ENCODE measurements at places on chromosomes 16 and 17.

DNA sequence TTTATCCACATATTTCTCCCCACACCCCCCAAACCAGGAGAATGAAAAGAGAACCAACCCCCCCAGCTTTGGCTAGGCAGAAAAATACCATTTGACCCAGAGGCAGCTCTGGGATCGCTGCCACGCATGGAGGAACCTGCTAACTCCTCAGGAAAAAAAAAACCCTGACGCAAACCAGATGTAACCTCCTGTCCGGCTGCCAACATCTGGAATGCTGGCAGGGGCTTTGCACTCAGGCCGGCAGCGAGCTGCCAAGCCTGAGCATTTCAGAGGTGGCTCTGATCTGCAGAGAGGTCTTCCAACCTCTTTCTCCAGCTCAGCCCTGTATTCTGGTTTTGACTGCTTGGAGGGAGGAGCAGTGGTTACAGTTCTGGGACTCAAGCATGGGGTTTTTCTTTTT lies 8.2 kb downstream of the IGFBP4 start:
- no peak for DNase-seq

DNA sequence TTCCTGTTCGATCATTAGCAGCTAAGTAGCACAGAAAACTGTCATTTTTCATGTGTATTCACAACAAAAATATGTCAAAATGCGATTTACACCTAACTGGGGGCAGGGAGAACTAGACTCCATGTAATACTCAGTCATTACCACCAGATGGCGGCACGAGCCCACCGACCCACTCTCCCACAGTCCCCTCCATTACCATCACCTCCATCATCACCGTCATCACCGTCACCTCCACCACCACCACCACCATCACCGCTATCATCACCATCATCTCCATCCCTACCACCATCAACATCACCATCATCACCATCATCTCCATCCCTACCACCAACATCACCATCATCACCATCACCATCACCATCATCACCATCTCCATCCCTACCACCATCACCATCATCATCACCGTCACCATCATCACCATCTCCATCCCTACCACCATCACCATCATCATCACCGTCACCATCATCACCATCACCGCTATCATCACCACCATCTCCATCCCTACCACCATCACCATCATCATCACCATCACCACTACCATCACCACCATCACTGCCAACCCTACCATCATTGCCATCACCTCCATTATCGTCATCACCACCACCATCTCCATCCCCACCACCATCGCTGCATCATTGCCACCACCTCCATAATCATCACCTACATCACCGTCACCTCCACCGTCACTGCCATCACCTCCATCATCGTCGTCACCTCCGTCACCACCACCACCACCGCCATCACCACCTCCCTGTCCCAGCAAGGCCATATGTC lies 14.4 kb downstream of the NDUFAF8 start:
- peak; percentile 34 for DNase-seq

DNA sequence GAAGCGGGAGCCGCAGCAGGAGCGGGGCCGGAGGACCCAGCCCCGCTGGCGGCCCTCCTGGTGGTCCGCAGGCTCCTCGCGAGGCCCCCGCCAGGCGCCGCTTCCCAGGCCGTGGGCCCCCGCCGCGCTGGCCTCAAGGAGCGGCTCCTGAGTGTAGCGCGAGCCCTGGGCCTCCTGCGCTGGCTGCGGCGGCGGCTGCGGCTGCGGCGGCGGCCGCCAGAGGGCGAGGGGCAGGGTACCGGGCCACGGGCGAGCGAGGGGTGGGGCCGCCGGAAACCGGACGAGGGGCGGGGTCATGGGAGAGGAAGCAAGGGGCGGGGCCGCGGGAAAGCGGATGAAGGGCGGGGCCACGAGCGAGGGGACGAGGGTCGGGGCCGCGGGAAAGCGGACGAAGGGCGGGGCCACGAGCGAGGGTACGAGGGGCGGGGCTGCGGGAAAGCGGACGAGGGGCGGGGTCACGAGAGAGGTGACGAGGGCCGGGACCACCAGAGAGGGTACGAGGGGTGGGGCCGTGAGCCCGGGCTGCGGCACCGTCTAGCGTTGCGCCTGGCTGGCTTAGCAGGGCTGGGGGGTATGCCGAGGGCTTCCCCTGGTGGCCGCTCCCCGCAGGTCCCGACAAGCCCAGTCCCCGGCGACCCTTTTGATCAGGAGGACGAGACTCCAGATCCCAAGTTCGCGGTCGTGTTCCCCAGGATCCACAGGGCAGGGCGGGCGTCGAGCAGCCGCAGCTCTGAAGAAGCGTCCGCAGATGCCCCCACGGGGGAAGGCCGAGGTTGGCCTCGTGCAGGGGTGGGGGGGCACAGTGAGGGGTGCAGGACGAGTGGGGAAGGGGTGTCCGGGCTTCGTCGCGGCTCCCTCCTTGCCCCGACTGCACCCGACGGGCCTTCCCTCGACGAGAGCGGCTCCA lies 1.7 kb downstream of the MYO15B start:
- DNase-seq = peak; percentile 90

GRCh38 chr17:3946711-3947235 lies 17.5 kb downstream of the ATP2A3 start:
- no peak for DNase-seq

GRCh38 chr16:19254611-19255010 lies 30.9 kb upstream of the CLEC19A start:
- DNase-seq = no peak

GRCh38 chr16:14549789-14550153 lies 80.3 kb downstream of the PARN start:
- DNase-seq = no peak

- no peak for DNase-seq
Observed at GRCh38 chr17:2253768-2254406, 49.7 kb downstream of the SMG6 start.

DNA sequence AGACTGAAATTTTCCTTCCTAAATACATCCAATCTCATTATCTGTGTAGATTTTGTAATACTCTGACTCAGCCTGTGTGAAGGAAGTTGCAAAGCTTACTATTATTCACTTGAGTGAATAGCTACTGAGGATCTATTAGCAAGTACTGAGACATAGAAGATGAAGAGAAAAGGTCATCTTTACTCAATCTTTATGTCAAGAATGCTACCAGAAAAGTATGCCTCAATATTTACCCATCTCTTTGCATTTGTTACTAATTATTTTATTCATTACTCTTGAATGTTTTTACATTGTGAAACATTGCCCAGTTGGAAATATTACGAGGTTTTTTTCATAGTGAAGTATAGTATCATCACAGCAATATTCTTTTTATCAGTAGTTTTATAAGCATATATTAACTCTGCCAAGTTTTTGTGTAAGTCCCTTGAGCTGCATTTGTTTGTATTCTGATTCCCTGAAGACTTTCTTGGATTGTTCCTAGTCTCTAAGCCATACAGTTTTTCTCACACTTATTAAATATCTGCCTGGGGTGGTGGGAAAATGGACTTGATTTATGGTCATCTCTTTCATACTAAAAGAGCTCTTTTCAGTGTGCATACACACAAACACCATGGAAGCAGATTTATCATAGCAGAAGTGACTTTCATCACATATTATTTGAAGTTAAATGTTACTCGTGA lies 110.4 kb downstream of the MRTFB start:
- DNase-seq = no peak

DNA sequence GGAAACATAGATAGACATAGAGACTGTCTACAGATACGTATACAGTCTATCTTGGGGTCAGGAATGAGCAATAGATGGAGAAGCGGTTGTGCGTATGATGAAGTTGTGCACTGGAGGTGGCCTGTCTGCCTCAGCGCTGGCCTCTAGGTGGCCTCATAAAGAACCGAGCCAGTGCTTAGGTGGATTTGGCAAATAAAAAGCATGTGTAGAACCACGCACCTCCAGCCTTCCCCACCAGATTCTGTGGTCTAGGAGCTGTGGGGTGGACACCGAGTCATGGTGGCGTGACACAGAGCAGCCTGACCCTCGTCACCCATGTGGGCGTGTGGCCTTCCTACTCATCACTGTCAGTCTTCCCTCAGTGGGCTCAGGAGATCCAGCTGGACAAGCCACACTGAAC lies 34.0 kb downstream of the PGS1 start:
- DNase-seq = no peak

GRCh38 chr17:5097101-5097834 lies 14.4 kb downstream of the ZNF232 start:
- peak; percentile 28 for DNase-seq

- no peak for DNase-seq
Observed at GRCh38 chr17:14033166-14033565, 36.1 kb upstream of the COX10 start.

DNA sequence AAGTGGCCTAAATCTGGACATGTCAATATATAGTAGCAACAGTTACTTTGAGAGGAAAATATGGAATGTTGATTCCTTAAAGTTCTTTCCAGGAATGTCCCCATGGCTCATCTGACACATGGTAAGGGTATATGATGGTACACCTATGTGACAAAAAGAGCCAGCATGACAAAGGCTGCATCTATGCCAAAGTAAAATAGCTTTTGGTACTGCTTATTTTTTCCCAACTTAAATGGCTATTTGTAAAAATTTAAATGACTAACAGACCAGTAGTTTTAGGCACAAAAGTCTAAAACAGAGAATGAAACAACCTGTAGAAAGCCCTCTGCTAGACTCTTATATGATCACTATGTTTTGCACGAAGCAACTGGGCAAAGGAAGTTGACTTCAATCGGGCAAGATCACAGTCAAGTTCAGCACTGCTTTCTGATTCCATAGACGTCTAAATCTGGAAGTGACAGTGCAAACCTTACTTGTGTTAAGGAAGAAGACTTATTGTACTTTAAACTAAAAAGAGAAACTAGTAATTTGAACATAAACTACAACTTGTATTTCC lies 135.1 kb downstream of the SKAP1 start:
- no peak for DNase-seq

GRCh38 chr17:16352303-16352666 lies 984 bp downstream of the CENPV start:
- DNase-seq = no peak

GRCh38 chr16:58088091-58088490 lies 41.1 kb downstream of the CFAP20 start:
- DNase-seq = no peak

- DNase-seq = no peak
Observed at GRCh38 chr16:11079652-11080187, 135.4 kb downstream of the CLEC16A start.

- DNase-seq = no peak
Observed at GRCh38 chr17:79388556-79389295, 222.1 kb downstream of the RBFOX3 start.

DNA sequence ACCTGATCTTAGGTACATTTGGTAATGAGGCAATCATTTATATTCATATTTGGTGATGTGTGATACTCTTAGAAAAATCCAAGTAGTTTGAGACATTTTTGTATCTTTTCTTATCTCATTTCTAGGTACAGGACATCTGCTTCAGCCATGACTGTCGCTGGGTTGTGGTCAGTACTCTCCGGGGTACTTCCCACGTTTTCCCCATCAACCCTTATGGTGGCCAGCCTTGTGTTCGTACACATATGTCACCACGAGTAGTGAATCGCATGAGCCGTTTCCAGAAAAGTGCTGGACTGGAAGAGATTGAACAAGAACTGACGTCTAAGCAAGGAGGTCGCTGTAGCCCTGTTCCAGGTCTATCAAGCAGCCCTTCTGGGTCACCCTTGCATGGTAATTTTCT lies 312.2 kb downstream of the BCAS3 start:
- DNase-seq = no peak

GRCh38 chr16:918068-918467 lies 52.7 kb downstream of the LMF1 start:
- no peak for DNase-seq

GRCh38 chr17:39927929-39928857 lies 661 bp downstream of the LRRC3C start:
- no peak for DNase-seq

DNA sequence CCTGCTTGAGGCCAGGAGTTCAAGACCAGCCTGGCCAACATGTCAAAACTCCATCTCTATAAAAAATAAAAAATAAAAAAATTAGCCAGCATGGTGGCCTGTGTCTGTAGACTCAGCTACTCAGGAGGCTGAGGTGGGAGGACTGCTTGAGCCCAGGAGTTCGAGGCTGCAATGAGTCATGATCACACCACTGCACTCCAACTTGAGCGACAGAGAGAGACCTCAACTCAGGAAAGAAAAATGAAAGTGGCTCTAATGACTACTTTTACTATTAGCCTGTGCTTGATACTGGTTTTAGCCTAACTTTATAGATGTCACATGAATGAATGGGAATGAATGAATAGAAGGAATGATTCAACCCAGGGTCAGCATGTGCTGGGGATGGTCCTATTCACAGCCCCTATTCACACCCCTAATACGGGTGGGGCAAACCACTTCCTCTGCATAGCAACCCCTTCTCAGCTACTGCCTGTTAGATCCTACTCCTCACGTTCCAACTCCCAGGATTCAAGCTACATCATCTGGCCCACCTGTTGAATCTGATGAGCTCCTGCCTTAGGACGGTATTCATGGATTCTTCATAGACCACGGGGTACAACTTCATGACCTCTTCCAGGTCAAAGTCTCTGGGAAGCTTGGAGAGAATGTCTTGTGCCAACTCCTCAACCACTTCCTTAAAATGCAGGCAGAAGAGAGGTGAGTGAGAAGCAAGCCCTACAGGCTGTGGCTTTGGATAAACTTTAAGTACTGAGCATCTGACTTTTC lies 40.5 kb downstream of the LYRM1 start:
- no peak for DNase-seq

DNA sequence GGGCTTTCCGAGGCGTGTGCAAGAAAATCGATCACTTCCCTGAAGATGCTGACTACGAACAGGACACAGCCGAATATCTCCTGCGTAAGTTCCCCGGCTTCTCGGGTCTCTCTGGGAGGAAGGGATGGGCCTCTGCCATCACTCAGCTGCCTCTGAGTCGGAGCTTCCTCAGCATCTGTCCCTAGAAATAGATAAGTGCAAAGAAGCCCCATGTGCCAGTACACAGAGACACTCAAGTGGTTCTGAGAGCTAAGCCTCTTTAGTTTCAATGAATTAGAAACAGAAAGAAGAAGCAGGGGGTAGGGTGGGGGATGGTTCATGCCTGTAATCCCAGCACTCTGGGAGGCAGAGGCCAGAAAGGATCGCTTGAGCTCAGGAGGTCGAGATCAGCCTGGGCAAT lies 90.6 kb downstream of the CACNG3 start:
- DNase-seq = no peak

- DNase-seq = no peak
Observed at GRCh38 chr16:9469512-9469911, 378.1 kb downstream of the HAPSTR1 start.

GRCh38 chr17:30333503-30334360 lies at the start of gene TMIGD1:
TSS of gene TMIGD1 (minus strand) at chr17:30334057. CDS start at chr17:30332133, 1,924 bp downstream.
- no peak for DNase-seq

DNA sequence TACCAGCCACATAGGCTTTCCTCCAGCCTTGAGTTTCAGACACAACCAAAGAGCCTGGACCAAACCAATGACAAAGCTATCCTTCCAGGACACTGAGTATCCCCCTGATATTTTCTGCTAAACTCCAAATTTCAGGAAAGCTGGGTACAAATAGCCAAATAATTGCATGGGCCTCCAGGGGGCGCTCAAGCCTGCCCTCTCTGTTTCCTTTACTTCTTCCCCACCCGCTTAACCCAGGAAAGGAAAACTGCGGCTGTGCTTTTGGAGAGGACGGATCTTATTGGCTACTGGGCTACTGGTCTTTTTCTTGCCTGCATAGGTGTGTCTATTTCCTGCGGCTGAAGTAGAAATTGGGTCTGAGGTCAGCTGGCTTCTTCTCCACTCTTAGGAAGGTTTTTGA lies 30.1 kb downstream of the GNGT2 start:
- peak; percentile 23 for DNase-seq

- no peak for DNase-seq
Observed at GRCh38 chr16:30619638-30620037, 9.4 kb upstream of the ZNF689 start.

- no peak for DNase-seq
Observed at GRCh38 chr16:81646561-81646960, 132.5 kb upstream of the PLCG2 start.

- no peak for DNase-seq
Observed at GRCh38 chr17:34578656-34579016, 746 bp upstream of the TMEM132E start.

Measured in activated CD8-positive, alpha-beta memory T cell treated with anti-CD3 and anti-CD28 coated beads for 4 hours (primary cell).